T-helper 1 cell (primary cell): ENCODE measurements at places on chromosomes 7 and 10.

- no peak for DNase-seq
These were observed 9.2 kb downstream of the REEP3 start for GRCh38 chr10:63530409-63530808.

DNA sequence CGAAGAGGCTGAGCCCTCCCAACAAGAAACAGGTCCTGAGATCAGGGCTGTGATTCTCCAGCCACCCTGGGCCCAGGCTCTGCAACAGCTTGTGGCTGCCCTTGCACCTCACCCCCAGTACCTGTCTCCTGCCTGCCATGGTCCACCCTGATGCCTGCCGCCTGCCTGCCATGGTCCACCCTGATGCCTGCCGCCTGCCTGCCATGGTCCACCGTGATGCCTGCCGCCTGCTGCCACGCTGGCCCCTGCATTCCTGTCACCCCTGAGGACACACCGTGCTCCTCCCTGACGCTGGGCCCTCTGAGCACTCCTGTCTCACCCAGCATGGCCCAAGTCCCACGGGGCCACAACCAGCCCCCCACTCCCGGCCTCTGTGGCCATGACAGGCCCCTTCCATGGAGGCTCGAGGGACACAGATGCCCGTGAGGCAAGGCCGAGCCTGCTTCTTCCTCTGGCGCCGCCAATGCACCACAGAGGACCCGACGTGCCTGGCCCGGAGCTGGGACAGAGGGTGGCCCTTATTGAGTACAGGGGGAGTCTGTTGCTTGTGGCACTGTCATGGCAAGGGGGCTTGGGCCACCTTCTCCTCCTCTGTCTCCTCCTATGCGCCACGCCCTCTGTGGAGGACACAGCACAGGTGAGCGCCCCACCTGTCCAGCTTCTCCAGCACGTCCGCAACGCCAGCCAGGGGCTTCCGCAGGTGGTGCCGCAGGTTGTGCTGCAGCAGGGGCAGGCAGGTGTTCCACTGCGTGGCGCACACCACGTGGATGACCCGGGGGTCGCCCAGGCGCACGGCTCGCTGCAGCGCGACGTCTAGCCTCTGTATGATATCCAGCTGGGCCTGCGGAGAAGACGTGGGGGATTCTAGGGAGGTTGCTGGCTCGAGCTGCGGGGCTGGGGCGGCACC lies 18.1 kb downstream of the CFAP46 start:
- no peak for DNase-seq

GRCh38 chr7:47578579-47579270 lies 3.2 kb downstream of the TNS3 start:
- DNase-seq, result peak; percentile 18

GRCh38 chr7:108024538-108024937 lies 21.6 kb upstream of the LAMB1 start:
- no peak for DNase-seq

DNA sequence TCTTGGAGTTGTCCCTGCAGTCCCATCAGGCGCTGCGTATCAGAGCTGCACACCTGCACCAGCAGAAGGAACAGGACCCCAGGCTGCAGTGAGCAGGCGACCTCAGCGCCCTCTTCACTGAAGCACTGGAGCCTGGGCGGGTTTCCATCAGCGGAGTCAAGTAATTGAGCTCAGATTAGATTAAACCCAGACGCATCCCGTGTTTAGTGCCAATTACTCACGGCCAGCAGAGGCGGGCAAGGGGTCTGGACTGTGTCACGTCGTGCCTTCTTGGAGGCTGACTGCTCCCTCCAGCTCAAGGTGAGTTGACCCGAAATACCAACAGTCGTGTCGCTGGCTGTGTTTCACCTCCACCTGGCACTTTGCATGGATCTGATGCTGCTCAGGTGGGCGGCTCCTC lies 123.6 kb downstream of the CXCL12 start:
- no peak for DNase-seq

GRCh38 chr7:43492896-43493295 lies 90.0 kb upstream of the STK17A start:
- no peak for DNase-seq

DNA sequence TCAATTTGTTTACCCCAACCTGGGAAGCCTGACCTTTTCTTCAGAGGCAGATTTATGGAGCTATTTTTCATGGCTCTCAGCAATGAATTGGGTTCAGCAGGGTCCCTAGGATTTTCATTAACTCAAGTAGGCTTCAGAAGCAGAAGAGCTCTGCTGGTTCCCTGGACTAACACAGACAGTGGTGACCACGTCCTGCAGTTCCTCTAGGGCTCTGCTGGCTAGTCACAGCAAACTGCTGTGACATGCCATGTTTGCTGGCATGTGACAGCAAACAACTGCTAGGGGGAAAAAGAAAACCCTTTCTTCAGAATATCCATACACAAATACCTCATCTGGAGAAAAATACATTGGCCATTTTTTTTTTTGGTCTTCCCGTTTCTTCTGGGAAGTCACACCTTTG lies 13.2 kb downstream of the BAMBI start:
- no peak for DNase-seq

- DNase-seq, result peak; percentile 34
These were observed 4.8 kb upstream of the POLR1F start for GRCh38 chr7:19713676-19714075.

DNA sequence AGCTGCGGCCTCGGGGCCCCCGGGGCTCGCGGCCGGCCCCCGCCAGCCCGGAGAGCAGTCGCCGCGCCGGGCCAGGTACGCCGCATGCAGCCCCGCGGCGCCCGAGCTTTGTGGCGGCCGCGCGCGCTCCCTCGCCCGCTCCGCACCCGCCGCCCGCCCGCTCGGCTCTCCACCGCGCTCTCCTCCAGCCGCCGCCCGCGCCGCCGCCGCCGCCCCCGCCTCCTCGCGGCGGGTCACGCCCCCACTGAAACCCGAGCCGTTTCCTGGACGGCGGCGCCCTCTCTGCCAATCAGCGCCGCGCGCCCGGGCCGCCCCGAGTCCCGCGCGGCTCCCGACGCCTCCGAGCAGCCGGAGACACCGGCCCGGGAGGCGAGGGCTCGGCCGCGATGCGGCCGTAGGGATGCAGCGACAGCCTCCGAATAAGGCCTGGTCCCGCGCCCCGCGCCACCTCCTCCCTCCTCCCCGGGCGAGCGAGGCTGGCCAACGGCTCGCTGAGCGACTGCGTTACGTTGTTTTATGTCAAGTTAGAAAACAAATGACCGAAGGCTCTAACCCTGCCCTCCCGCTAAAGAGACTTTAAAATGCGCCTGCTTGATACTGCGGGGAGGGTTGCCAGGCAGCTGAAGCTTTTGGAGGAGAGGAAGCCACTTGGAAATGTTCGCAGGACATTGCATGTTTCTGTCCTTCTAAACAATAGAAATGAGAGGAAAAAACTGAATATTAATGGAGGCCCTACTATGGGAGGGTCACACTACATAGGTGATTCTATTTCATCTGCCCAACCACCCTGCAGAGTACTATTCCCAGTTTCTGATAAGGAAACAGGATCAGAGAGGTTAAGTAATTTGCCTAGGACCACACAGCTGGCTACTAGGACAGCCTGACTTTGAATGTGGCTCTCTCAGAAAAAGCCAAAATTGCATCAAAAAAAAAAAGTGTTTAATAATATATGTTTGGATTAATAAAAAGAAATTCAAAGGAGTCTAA lies at the start of gene FGFR2:
TSS of gene FGFR2 (minus strand) at position 182 of the 987 bp plus-strand sequence. CDS start 4,627 bp downstream, outside the sequence.
- DNase-seq, result peak; percentile 46
